Stimulated activated CD4-positive, alpha-beta T cell treated with anti-CD3 and anti-CD28 coated beads, TNF-alpha, amount 100 ng/mL, for 48 hours (primary cell): ENCODE measurements at places on chromosomes 1 and 21.

DNA sequence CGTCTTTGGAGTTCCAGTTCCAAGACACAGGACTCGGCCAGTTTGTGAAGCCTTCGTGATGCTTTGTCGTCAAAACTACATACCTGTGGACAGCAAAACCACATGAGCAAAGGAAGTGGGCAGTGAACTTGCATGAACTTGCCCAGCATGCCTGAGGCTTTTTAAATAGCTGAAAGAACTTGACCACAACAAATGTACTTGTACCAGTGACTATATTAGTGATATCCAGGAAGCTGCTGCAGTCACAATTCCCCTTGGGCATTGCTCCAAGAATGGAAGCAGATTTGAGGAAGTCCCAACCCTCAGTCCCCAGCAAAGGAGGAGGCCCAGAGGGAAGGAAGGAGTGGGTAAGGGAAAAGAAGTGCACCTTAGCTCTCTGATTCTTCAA is 2.6 kb downstream of the FUCA1 start:
- DNase-seq, result no peak

GRCh38 chr1:2248854-2249558 is 20.9 kb downstream of the SKI start:
- DNase-seq, result no peak

DNA sequence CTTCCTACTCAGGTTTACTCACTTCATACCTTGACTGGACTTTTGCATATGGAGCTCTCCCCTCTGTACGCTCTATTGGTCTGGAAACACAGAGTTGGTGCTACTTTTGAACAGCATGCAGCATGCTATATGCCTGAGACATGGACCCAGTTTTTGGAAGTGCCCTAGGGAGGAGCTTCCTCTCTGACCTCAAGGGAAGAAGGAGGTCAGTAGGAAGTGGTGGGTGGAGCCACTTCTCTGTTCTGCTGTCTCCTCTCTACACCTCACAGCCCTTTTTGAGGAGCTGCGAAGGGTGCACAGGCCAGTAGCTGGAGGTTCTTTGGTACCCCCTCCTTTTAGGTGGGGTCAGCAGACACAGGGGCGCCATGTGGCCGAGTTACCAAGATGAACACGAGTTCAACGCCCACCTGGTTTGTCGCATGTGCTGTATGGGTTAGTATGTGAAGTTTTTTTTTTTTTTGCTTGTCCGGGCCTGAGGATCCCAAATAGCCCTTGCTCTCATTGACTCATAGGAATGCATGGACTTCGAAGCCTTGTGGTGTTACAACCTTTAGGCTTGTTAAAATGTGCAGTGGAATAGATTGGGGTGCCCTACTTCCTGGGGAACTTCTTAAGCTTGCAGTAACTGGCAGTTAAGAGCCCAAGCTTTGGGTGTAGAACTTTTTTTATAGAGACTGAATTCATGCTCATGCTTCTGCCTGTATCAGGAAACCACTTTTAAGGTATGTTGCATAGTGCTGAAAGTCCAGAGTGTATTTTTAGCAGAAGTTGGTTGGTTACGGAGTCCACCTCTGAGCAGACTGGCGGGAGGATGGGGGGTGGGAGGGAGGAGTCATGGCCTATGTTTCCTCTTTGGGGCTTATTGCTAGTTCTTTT is 10.7 kb downstream of the MACF1 start:
- no peak for DNase-seq

- DNase-seq, result no peak
These were observed 73.3 kb downstream of the RPAP2 start for GRCh38 chr1:92372164-92372563.

DNA sequence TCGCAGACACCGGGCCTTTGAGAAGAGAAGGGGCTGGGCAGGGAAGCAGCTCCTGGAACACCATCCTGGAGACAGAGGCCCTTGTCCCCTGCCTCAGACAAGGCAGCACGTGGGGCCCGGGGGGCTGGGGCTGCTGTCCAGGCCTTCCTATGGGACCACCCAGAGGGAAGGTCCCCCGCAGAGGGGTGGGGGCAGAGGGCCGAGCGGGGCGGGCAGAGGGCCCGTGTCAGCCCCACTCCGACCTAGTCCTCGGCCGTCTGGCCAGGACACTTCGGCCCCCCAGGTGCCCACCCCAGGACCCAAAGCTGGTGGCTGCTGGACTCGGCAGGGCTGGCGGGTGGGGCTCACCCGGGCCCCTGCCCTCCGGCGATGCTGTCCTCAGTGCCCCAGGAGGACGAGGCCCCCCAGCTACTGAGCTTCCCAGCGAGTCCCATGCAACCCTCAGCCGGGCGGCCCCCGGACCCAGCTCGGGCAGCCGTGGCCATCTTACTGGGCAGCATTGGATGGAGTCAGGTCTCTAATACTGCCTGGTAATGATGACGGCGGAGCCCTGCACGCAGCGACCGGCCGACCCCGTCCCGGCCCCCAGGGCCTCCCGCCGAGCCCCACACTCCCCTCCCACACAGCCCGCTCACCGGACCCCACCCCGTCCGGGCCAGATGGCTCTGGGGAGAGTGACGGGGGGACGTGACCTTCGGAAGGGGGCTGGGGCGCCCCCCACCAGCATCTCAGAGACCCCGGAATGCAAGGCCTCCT is 6.9 kb upstream of the TTLL10 start:
- DNase-seq, result no peak

GRCh38 chr21:42571391-42572150 is 57.9 kb downstream of the SLC37A1 start:
- no peak for DNase-seq

GRCh38 chr1:59705466-59706302 is 109.1 kb upstream of the HOOK1 start:
- no peak for DNase-seq

DNA sequence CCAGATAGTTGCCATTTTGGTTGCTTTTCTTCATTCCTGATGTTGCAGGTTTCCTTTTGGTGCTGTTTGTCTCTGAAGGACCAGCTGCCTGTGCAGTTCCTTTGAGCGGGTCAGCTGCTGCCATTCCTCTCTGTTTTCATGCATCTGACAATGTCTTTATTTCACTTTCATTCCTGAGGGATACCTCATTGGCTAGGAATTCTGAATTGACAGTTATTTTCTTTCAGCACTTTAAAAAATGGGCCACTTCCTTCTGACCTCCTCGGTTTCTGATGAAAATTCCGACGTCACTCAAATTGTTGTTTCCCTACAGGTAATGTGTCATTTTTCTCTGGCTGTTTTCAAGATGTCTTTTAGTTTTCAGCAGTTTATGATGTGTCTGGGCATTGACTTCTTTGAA is 24.8 kb downstream of the CCSAP start:
- no peak for DNase-seq

DNA sequence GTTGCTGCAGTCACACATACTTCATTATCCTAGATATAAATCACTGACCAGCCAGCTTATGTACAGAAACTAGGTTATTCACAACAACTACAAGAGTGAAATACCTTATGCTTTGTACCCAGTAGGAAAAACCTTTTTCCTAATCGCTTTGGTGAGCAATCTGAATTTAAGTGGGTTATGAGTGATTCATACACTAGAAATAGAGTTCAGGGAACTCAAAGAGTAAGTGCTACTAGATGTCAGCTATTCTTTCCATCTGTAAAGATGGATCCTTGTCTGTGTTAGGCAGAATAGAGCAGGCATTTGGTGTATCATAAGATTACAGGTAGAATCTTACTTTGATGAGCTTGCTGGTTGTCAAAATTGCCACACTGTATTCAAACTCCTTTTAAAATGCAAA is 101.9 kb downstream of the ZNF644 start:
- no peak for DNase-seq

DNA sequence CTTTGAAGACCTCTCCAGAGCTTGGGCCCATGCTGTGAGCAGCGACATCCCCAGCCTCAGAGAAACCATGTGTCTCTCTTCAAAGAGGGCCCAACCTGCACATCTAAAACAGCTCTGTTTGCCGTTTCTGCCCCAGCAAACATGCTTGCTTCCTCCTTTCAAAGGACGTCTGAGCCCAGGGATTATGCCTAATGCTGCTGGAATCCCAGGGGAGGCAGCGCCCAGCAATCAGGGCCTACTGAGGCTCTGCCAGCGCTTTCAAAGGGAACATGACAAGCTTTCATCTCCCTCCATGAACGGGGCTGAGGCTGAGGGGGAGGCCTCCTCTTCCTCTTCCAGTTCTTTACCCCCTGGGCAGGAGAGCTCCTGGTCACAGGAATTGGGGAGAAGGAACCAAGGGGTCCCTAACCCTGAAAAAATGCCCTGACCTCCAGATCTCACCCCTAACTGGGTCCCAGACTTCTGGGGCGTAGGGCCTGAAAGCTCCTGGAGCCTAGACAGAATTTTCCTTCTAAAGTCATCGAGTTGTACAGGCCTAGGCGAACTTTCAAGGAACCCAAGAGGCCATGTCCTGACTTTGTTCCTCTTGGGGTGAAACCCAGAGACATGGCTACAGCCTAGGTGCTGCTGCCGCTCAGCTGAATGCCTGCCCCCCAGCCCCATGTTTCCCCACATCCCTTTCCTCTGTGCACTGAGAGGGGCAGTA is 13.4 kb upstream of the ASCL5 start:
- DNase-seq, result no peak
